ENCODE measurements at places on chromosomes 6 and 20.

GRCh38 chr6:157672726-157673412 is 150.2 kb upstream of the SNX9 start:
- no peak for DNase-seq

DNA sequence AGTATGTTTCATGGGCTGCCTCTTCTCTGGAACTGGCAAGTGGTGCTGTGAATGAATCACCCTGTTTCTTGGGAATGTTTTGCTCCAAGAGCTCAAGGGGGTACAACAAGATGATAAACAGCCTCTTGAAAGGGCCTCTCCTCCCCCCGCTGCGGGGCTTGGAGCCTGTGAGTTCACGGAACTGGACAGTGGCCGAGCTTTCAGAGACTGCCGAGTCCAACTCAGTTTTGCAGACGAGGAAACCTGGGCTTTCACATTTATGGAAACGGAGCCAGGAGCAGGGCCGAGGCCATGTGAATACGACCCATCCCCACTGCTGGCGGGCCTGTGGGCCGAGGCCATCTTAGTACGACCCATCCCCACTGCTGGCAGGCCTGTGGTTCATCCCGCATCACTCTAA is 18.2 kb upstream of the SRC start:
- no peak for DNase-seq

GRCh38 chr6:57198926-57199636 is 23.0 kb downstream of the RAB23 start:
- DNase-seq: no peak

DNA sequence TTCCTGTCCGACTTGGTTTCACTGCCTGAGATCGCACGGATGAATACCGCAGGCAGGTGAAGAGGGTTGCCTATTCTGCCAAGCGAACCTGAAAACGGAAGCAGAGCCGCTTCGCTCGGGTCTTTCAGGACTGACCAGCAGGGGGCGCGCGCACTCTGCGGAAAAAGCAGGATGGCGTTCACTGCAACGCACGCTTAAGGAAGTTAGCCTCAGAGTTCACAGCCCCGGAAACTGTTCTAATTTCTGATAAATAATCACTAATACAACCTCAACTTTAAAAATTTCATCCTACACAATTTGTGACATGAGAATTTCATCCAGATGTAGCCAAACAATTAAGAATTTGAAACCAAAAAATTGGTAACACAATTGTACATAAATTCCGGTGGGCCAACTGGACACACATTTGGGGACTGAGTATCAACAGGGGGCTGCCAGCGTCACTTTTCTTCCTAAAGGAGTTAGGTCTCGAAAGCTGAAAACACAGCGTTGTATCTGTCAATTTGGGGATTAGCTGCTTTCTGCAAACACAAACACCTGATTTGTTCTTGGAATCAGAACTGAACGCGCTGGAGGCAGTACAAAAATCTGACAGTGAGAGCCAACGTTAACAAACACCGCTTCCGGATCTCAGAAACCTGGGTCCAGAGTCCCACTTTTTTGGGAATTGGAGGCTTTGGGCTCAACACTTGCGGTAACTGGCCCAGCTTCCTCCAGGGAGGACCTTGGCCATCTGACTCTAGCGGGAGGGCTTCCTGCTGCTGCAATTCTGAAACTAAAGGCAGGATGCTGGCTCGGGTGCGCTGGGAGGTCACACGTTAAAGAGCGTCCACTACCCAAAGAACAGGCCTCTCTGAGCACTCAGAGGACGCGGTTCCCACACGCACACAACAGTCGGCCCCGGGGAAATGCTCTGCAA is 8.8 kb downstream of the PXDC1 start:
- DNase-seq: peak; percentile 64

DNA sequence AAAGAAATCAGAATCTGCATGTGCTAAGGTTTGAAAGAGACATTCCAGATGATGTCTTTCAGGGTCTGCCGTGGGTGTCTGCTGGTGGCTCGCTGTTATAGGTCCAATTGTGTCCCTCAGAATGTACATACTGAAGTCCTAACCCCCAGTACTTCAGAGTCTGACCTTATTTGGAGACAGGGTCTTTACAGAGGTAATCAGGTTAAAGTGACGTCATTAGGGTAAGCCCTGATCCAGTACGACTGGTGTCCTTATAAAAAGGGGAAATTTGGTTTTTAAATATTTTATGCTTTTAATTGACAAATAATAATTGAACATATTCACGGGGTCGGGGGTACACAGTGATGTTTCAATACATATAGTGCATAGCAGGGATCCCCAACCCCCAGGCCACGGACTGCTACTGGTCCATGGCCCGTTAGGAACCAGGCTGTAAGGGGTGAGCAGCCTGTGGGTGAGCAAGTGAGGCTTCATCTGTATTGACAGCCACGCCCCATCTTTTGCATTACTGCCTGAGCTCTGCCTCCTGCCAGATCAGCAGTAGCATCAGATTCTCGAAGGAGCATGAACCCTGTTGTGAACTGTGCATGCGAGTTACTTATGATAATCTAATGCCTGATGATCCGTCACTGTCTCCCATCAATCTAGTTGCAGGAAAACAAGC is 33.2 kb upstream of the SLC22A23 start:
- DNase-seq: no peak

DNA sequence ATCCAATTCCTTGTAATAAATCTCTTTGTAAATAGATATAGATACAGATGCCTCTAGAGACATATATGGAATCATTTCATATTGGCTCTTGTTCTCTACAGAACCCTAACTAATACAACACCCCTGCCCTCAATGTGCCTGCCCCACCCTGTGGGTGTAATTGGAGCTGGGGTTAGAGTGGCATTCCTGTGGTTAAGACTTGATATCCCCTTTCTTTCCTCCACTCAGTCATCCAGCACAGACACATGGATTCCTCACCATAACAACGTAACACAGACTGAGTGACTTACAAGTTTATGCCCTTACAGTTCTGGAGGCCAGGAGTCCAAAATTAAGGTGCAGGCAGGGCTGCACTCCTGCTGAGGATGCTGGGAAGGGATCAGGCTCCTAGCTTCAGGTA is 42.8 kb downstream of the C6orf118 start:
- no peak for DNase-seq

GRCh38 chr20:64257107-64257757 is 1.7 kb downstream of the PCMTD2 start:
- DNase-seq: no peak

GRCh38 chr20:41174373-41174772 is 37.0 kb downstream of the PLCG1 start:
- DNase-seq: no peak

- DNase-seq: no peak
Measured at GRCh38 chr6:139732451-139732850, 358.0 kb upstream of the CITED2 start.

- DNase-seq: no peak
Measured at GRCh38 chr6:144364782-144365181, 79.6 kb downstream of the UTRN start.
